ENCODE measurements at places on chromosomes 2 and 18. TPM values are rescaled to one million over a fixed set of nuclear protein-coding genes. Genes with fewer than 3 reads are reported as not detected.

GALNT14 gene
- 48.1 TPM for polyA plus RNA-seq

ACVR1C gene
- 0.35 TPM for polyA plus RNA-seq

CNTNAP5 gene
- polyA plus RNA-seq, result 0.04 TPM

CAPN14 gene
- polyA plus RNA-seq, result 0.10 TPM

UGT1A5 gene
- not detected for polyA plus RNA-seq

CROCC2 gene
- 0.03 TPM for polyA plus RNA-seq

MOGAT1 gene
- not detected for polyA plus RNA-seq

ZC3H6 gene
- polyA plus RNA-seq, result 9.7 TPM

DNA sequence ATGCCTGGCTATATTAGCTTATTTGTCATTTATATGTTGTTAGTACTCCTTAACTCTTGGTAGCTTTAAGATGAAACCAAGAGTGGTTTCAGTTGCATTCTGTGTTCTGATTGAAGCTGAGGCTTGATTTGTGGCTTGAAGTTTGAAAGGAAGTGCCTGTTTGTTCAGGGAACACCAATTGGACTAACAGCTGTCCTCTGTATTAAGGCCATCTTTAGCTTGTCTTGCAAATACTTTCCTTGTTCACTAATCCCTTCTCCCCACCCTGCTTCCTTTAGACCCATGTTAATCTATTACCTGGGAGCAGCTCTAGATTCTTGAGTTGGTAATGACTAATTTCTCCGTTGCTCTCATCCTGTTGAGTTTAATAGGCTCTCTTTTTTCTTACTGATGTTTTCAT lies 13.4 kb downstream of the ITGA6 start:
- no peak for DNase-seq

DNA sequence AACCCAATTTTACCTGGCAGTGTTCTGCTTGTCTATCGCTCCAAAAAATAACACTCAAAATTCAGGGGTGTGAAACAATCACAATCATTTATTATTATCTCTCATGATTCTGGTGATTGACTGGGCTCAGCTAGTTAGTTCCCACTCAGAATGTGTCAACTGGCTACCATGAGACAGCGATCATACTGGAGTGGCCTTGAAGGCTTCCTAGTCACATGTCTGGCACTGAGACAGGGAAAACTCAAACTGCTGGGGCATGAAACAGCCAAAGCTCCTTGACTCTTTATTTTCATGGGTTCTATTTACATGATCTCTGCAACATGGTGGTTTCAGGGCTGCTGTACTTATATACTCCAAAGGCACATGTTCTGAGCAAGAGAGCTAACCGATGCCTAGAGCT lies 6.2 kb upstream of the ANXA4 start:
- DNase-seq, result no peak

- DNase-seq, result no peak
Observed at GRCh38 chr2:174663550-174663949, 65.9 kb upstream of the WIPF1 start.

- DNase-seq, result no peak
Observed at GRCh38 chr2:98759338-98759737, 28.4 kb upstream of the MGAT4A start.

DNA sequence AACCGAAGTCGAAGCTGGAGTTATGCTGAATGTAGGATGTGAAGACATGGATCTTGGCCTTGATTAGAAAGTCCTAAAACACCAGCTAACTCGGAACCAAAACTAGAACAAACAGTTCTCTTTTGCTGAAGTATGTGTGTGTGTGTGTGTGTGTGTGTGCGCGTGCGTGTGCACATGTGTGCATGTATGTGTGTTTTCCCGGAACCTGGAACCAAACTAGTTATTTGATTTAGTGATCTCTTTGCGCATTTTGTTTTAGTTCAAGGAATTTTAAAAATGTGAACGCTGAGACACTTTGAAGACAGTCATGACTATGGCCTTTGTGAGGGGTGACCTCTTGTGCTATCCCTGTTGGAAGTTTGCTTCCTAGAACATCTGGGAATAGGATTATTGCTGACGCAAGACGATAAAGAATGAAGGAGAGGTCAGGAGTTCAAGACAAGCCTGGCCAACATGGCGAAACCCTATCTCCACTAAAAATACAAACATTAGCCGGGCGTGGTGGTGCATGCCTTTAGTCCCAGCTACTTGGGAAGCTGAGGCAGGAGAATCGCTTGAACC lies 23.8 kb downstream of the FHL2 start:
- no peak for DNase-seq

GRCh38 chr2:131038258-131039100 lies 54.8 kb downstream of the FAM168B start:
- no peak for DNase-seq

GRCh38 chr2:240437861-240438809 lies 2.7 kb downstream of the GPC1 start:
- DNase-seq, result no peak

DNA sequence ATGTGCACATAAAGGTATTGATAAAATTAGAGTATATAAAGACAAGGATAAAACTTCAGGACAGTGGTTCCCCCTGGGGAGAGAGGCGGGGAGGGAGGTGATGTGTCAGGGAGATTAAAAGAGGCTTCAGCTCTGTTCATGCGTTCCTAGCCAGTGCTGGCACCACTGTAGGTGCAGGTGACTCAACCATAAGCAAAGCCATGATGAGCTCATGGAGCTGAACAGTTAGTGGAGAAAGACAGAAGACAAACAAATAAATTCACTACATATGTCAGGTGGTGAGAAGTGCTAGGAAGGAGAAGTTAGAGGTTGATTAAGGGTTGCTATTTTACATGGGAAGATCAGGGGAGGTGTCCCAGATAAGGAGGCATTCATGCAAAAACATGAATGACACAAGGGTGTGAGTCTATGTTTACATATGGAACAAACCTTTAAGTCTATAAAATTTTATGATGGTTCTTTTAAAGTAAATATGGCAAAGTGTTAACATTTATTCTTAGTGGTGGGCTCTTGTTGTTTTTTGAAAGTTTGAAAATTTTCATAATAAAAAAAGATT lies 136.0 kb downstream of the ANKRD44 start:
- no peak for DNase-seq

- no peak for DNase-seq
Observed at GRCh38 chr2:162301151-162301804, 17.2 kb downstream of the IFIH1 start.

DNA sequence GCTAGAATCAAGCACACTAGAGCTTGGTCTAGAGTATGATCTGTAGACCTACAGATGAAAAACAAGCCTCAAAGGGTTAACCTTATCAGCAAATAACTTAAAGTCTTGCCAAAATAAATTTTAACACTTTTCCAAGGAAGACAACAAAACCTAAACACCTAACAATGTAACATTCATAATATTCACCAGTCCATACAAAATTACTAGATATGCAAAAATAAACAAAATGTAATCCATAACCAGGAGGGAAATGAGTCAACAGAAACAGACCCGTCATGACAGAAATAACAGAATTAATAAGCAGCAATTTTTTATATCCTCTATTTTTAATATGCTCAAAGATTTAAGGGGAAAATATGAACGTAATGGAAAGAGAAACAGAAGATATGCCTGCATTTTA lies 36.1 kb downstream of the TRAK2 start:
- no peak for DNase-seq

DNA sequence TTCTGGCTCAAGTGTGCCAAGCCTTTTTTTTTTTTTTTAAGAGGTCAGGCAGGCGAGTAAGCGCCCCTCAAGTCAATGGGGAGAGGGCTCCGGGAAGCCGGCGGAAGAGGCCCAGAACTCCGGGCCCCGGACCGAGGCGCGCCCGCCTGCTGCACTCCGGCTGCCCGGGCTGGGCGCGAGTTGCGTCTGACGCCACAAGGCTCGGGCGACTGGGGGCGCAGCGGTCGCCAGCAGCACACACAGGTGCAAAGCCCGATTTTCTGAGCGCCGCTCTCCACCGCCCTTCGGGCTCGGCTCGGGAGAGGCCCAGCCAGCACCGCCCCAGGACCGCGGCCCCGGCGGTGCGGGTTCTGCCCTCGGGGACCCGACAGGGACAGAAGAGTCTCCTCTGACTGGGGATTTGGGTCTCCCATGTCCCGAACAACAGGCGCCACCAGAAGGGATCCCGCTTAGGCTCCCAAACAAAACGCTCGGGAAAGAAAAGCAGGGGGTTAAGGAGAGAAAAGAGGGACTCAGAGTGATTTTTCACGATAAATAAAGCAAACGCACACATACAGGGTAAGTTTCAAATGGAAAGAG lies 787 bp downstream of the ERBB4 start:
- no peak for DNase-seq

DNA sequence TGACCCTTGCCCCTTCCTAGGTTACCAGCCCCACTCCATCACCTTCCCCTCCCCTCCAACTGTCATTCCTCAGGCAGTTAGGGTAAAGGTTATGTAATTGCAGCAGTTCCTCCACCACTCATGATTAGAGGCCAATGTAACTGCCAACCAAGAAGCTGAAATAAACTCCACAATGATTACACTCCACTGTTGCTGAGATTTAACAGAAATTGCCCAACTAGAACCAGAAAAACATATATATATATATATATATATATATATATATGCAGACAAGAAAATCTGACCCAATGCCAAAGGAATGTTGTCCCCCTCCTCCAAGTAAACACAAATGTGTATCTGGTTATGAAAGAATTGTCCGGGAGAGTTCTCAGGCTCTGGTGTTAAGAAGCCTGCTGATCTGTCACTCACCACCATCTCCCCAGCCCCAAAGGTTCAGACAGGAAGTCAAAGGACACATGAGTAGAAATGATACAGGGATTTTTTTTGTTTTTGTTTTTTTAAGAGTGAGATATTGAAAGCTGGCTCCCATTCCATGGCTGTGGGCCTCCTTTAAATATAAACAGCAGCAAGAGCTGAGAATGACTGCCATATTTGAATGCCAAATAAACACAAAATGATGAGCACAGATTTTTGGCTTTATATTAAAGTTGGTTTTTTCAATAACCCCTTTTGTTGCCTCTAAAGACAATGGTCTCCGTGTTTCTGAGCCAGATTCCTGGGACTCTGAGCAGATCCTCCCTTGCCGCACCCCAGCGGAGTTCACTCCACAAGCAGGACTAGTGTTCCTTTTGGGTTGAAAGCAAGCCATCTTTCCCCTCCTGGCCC lies 127.2 kb upstream of the MAPRE2 start:
- no peak for DNase-seq

GRCh38 chr2:238162251-238162845 lies 3.6 kb downstream of the ERFE start:
- no peak for DNase-seq

- DNase-seq, result no peak
Observed at GRCh38 chr18:70840649-70841048, 551.8 kb downstream of the SOCS6 start.

DNA sequence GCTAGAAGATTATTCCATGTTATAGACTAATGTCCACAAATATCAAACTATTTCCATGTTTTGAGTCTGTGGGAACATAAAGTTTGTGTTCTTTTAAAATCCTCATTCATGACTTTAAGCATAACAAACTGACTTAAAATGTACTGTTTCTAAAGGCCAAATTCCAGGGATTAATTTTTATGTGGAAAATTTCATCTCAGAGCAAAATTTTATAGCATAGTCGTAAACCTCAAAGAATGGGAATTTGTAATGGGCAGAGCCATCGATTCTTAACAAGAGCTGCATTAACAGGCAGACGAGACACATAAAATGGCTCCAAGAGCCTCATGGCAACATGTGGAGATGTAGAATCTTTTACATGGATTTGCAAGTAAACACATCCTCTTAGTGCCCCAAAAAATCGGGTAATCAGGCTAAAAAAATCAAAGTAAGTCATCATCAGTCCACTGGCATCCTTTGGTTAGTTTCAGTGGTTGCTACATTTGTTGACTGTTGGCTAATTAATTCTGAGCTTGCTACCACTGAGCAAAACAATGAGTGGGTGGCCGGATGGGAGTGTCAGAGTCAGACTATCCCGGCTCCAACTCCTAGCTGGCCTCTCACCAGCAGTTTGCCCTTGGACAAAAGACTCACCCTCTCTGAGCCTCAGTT lies 119.6 kb downstream of the FAM210A start:
- no peak for DNase-seq

GRCh38 chr18:58624011-58624410 lies 4.9 kb downstream of the ALPK2 start:
- no peak for DNase-seq

GRCh38 chr2:205401511-205401910 lies 280.8 kb upstream of the NRP2 start:
- DNase-seq, result no peak

- no peak for DNase-seq
Observed at GRCh38 chr2:5392658-5393057, 299.5 kb upstream of the SOX11 start.

DNA sequence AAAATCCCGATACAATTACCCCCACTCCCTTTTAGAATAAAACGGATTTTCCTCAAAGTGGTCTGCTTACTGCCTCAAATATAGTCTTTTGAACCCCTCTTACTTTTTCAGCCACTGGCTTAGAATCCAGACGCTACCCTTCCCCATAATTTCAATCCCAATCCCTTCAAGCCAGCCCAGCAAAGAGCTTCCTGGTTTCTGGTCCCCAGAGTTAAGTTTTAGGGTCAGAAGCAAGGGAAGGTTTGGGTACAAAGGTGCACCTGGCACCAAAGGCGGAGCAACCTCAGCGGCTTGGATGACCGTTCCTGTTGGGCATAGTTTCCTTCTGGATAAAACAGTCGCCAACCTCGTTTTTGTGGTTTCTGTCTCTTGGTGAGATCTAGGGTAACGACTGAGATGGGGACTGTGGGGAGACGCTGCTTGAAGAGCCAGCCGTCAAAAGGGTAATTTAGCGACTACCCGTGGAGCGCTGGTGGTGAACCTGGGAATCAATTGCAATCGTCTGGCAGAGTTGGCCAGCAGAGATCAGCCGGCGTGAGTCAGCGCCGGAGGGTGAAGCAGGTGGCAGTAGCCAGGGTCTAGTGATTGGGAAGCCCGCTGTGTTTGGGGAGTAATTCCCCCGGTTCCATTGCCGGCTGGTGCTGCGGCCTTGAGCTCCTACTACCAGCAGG lies 1.6 kb downstream of the FEV start:
- no peak for DNase-seq

GRCh38 chr2:113910110-113910717 lies 20.3 kb downstream of the ACTR3 start:
- no peak for DNase-seq

- no peak for DNase-seq
Observed at GRCh38 chr18:54947091-54947490, 12.2 kb downstream of the CCDC68 start.

- DNase-seq, result no peak
Observed at GRCh38 chr2:230930928-230931555, 6.0 kb upstream of the GPR55 start.

- DNase-seq, result no peak
Observed at GRCh38 chr2:37635504-37636380, 35.7 kb downstream of the CDC42EP3 start.

Measured in right renal pelvis (tissue), 4 donors.